Activated CD4-positive, alpha-beta T cell treated with anti-CD3 and anti-CD28 coated beads for 36 hours (primary cell): ENCODE measurements at places on chromosomes 4 and X. TPM values are rescaled to one million over a fixed set of nuclear protein-coding genes. Genes with fewer than 3 reads are reported as not detected.

DNA sequence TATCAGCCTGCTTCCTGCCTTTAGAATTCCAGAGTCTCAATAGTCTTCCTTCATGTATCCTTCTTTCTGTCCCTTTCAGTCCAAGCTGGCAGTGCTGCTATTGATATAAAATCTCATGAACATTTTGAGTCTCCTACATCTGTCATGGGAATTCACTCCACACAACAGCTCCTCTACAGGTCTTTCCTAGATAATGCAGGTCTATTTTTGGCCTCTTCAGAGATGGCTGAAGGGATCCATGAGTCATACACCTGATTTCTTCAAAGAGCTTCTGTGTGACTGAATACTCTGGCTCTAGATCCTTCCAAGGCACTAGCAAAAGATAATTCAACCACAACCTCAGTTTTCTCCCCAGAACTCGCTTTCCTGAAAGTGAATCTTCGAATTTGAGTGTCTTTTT, 115.4 kb downstream of the STPG2 start:
- no peak for DNase-seq

The JADE3 gene
- total RNA-seq, result 2.7 TPM

- DNase-seq, result no peak
These were observed 4.9 kb upstream of the TLR10 start for GRCh38 chr4:38787693-38788092.

- DNase-seq, result no peak
These were observed 201.1 kb downstream of the OPHN1 start for GRCh38 chrX:68232206-68232605.

DNA sequence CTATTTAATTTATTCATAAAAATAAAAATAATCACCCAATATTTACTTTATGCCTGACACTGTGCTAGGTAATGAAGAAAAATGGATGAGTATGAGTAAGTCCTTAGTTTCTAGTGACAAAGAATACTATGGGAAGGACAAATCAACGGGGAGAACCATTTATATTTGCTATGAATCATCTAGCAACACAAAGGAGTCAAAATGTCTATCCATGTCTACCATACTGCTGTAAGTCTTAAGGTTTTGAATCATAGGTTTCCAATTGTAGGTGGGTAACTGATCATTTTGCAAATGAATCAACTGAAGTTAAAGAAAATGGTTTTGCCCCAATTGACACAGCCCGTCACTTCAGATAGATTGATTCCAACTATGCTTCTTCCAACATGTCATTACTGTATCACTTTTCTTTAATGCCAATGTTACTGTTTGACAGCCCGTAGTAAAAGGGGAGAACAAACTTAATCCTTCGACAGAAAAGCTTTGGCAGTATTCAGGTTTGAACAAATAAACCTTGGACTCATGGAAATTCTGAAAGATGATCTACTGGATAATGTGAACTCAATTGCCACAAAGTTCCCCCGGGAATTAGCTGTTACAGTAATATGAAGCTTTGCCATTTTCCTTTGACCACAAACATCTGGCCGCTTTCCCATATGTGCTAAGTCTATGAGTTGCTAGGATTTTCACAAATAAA, 3.2 kb downstream of the TDO2 start:
- no peak for DNase-seq

DNA sequence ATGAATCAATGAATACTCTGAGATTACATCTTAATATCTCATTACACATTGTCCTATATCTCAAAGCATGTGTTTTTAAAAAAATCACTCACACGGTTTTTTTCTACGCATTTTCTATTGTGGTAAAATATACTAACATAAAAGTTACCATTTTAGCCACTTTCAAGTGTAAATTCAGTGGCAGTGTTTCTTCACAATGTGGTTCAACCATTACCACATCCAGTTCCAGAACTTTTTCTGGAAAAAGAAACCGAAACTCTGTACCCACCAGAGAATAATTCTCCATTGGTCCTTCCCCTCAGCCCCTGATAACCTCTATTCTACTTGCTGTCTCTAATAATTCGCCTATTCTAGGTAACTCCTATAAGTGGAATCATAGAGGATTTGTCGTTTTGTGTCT, 35.3 kb upstream of the ACSL1 start:
- DNase-seq, result no peak

- no peak for DNase-seq
These were observed 58.6 kb upstream of the MSX1 start for GRCh38 chr4:4800646-4801408.

The TCP11X2 gene
- total RNA-seq, result not detected

DNA sequence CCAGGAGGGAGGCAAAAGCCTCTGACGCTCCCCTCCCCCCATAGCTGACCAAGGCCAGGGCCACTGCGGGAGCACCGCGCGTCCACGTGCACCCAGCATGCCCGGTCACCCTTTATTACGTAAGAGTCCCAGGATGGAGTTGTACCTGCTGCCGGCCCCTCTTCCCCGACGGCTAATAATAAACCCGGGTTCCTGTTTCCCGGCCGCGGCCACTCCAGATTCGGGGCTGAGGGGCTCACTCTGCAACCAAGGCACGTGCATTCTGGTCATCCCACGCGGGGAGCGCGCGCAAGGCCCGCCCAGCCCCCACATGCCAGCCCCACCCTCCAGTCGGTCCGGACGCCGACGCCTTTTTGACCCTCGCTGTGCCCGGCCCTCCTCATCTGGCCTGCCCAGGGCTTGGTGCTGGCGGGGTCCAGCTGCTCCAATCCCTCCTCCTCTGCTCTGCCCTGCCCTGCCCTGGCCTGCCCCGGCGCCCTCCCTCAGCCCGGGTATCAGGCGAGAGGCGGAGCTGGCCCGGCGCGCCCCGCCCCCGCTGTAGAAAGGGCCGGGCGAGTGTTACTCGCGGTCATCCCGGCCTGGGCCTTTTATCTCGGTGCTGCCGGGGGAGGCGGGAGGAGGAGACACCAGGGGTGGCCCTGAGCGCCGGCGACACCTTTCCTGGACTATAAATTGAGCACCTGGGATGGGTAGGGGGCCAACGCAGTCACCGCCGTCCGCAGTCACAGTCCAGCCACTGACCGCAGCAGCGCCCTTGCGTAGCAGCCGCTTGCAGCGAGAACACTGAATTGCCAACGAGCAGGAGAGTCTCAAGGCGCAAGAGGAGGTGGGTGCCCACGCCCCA, 2.6 kb downstream of the MID1IP1 start:
- DNase-seq, result peak; percentile 87

The PLAC1 gene
- not detected for total RNA-seq

GRCh38 chr4:2923141-2923551, 40.1 kb downstream of the NOP14 start:
- no peak for DNase-seq

DNA sequence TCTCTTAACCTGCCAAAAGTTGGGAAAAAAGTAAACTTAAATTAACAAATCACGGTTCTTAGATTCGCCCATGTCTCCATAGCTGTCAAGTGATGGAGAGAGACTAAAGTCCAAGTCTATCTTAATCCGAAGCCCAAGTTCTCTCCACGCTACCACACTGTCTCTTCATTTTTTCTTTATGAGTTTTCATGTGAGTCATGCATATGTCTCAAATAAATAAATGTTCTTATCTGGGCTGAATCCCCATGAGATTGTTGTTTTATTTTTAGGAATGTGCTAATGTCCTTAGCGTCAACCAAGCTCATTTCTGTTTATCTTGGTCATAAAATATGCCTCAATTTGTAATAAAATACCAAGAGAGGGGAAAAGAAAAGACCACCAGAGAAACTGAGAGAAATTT, 169.3 kb downstream of the RCHY1 start:
- DNase-seq, result no peak

The F11 gene
- total RNA-seq, result not detected

The RASL11B gene
- total RNA-seq, result 0.23 TPM

The STS gene
- total RNA-seq, result 0.70 TPM

DNA sequence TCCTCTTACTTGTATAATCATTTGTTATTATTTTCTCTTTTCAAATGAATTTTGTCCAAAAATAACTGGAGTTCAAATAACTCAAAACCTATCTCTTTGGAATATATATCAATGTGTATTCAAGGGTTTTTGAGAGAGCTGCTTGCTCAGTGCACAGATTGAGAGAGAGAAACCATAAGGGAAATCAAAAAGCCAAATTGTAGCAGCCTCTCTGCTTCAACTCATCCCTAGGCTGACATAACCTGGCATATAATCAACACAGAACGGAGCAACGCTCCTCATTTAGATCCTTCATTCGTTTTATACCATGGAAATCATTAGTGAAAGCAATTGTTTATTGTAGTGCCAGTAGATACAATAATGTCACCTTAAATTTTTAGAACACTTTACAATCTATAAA, 1.8 kb upstream of the GPM6A start:
- no peak for DNase-seq

GRCh38 chr4:81060587-81061343, 30.3 kb downstream of the BMP3 start:
- no peak for DNase-seq

The PRDM8 gene
- total RNA-seq, result 1.6 TPM

- no peak for DNase-seq
These were observed 316.7 kb upstream of the HTR2C start for GRCh38 chrX:114267142-114267541.

The CENPI gene
- 19.6 TPM for total RNA-seq
